ENCODE measurements at places on chromosomes 16 and 17.

- no peak for DNase-seq
These were observed 185.5 kb upstream of the SOX9 start for GRCh38 chr17:71935341-71935740.

- no peak for DNase-seq
These were observed 190.4 kb downstream of the WWOX start for GRCh38 chr16:78289844-78290277.

GRCh38 chr17:64534187-64534586, 27.4 kb downstream of the CEP95 start:
- no peak for DNase-seq

GRCh38 chr16:85204242-85205010, 92.2 kb upstream of the CIBAR2 start:
- DNase-seq = no peak

- no peak for DNase-seq
These were observed 178.6 kb upstream of the TNRC6C start for GRCh38 chr17:77779711-77780539.

GRCh38 chr17:19384723-19385391, 2.1 kb downstream of the MFAP4 start:
- no peak for DNase-seq

DNA sequence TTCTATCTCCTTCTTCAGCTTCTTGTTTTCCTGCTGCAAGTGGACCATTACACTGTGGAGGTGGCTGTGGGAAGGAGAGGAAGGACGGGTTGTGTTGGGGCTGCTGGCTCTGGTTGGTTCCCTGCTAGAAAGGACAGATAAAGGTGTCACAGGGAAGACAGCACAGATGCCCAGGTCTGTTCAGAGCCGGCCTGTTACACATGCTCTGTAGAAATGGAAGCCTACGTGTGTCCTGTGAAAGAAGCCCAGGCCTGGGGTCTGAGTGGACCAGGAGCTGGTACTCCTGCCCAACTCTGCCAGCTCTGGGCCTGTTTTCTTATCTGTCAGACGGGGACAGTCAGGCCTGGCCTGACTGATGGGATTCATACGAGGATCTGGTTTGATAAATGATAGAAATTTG, 26.4 kb downstream of the DHX38 start:
- no peak for DNase-seq

DNA sequence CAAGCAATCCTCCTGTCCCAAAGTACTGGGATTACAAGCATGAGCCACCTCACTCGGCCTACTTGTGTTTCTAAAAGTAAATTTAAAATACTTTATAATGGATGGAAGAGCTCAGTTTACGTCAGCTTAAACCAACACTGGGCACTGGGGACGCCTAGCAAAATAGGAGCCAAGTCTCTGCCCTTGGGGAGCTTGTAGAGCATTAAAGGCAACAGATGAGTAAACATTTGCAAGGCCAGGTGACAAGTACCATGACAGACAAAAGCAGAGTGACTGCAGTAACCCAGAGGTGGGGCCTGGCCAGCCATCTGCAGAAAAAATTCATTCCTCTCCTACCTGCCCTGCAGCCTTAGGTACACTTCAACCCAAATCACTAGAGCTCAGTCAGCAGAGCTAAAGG, 12.1 kb upstream of the NLK start:
- DNase-seq = no peak

- peak; percentile 15 for DNase-seq
These were observed 133.4 kb downstream of the OR1D5 start for GRCh38 chr17:2929881-2930533.

DNA sequence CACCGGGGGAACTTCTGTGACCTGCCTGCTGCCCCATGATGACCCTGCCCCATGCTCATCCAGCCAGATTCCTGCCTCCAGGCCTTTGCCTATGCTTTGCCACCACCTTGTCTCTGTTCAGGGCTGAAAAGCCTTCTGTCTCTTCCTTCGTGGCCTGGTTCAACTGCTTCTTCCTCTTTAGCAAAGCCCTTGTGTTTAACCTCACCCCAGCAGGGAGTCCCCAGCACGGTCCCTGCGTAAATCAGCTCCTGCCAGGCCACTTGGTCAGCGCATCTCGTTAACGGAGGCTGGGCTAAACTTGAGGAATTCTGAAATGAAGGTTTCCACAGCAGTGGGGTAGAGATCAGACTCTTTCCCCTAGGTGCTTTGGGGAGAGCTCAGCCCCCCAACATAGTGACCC, 16.1 kb upstream of the KCNJ12 start:
- no peak for DNase-seq

- no peak for DNase-seq
These were observed 53.0 kb downstream of the IKZF3 start for GRCh38 chr17:39810939-39811728.

GRCh38 chr17:60554377-60554788, 28.3 kb upstream of the APPBP2 start:
- DNase-seq = no peak

DNA sequence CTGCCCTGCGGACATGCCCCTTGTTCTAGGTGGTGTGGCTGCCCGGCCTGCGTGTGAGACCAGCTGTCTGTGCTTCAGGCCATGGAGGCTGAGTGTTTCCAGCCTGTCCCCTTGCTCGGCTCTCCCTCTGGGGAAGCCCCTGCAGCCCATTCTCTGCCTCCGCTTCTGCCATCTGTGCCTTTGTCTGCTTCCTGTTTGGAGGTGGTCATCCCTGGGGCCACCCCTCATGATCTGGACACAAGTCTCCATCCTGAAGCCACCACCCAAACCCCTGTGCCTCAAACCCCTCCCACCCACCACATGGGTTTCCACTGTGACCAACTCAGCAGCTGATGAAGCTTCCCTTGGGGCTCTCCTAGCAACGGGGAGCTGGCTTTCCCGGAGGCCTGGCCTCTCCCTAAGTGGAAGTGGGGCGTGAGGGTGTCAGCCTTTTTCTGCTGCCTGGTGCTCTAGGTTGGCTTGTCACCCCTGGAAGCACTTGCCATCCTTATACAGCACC, 184.9 kb downstream of the SEC14L1 start:
- DNase-seq = peak; percentile 84

DNA sequence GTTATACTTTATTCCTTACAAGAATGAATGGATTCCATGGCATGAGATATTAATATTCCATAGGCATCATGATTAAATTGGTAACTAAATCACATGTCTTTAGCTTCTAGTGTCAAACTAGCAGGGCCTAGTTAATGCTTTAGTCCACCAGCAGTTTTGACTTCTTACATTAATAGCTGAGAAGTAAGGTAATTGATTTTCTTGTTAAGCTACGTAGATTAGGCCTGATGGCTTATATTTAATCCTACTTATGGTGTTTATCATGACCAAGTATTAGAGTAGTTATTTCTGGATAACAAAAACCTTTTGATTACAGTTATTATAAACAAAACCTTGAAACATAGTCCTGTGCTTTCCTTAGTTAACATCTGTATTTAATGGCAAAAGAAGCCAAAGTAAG, 184.5 kb downstream of the TANC2 start:
- no peak for DNase-seq

DNA sequence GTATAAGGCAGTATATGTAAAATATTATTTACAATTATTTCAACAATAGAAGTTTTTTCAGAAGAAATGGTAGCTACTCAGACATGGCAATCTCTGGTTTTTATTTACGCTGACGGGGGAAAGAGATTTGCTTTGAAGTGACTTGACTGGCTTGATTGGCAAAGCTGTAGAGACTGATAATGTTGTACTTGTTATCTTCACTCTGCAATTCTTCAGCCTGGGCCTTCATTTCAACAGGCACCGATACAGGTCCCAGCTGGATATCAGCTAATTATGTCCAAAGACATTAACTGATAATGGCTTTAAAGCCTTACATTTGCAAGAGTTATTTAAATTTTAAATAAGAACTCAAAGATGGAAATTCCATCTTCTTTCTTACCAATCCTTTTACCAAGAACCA, 151.4 kb upstream of the HS3ST3A1 start:
- no peak for DNase-seq

- DNase-seq = no peak
These were observed 6.2 kb downstream of the KRTAP4-6 start for GRCh38 chr17:41133880-41134735.

- DNase-seq = peak; percentile 88
These were observed 507.0 kb downstream of the MAF start for GRCh38 chr16:79093554-79093967.

- DNase-seq = no peak
These were observed 68.8 kb upstream of the CREBBP start for GRCh38 chr16:3949287-3949686.

DNA sequence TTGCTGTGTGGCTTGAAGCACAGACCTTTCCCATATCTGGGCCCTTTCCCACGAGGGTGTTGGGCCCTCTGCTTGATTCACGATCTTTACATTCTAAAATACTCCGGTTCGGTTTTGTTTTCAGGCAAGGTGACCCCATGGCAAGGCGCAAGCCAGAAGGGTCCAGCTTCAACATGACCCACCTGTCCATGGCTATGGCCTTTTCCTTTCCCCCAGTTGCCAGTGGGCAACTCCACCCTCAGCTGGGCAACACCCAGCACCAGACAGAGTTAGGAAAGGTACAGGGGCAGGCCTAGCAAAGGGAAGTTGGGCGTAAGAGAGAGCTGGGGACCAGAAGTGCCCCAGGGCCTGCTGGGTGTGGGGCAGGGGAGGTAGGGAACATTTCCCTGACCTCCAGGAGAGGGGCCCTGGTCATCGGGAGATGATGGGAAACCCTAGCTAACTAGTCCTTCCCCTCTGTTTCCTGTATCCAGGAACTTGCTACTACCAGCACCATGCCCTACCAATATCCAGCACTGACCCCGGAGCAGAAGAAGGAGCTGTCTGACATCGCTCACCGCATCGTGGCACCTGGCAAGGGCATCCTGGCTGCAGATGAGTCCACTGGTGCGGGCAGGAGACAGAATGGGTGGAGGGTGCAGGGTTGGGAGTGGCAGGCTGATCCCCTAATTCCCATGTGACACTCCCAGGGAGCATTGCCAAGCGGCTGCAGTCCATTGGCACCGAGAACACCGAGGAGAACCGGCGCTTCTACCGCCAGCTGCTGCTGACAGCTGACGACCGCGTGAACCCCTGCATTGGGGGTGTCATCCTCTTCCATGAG, 1.4 kb downstream of the ALDOA start:
- peak; percentile 63 for DNase-seq

DNA sequence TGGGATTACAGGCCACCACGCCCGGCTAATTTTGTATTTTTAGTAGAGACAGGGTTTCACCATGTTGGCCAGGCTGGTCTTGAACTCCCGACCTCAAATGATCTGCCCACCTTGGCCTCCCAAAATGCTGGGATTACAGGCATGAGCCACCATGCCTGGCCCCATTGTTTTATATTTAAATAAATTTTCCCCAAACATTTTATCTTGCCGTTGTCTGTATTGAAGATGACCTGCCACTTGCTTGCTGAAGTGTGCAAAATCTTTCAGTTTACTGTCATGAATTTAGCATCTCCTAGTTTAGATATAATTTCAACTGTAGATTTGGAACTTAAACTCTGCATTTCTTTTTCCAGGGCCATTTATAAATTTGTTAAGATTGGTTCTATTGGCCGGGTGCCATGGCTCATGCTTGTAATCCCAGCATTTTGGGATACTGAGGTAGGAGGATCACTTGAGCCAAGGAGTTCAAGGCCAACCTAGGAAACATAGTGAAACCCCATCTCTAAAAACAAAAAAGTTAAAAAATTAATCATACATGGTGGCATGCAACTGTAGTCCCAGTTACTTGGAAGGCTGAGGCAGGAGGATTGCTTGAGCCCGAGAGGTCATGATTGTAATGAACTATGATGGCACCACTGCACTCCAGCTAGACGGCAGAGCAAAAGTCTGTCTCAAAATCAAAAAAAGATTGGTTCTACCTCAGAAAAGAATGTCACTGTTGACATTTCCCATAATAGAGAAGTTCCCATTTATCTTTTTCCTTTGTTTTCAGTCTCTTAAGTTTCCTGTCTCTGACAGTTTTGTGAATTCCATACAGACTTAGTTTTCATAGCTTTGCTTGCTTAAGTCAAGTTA, 84.4 kb downstream of the VMP1 start:
- DNase-seq = peak; percentile 44

DNA sequence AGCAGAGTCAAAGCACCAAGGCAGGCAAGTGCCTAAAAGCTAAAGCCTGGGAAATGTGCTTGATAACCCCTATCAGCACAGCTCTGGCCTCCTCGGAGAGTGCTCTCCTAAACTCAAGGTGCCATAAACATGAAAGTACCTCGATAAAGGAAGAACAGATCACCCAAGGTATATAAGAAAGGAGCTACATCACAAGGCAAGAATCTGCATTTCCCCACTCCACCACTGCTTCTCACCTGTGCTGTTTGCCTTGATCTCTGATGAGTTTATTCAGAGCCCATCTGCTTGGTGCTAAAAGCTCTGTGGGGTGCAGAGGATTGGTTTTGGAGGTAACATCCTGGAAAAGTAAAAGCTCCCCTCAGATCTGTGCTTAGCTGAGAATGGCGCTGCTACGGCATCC, 449.5 kb upstream of the CDH5 start:
- no peak for DNase-seq

- DNase-seq = no peak
These were observed 23.9 kb downstream of the GPR139 start for GRCh38 chr16:20049831-20050230.

- no peak for DNase-seq
These were observed 16.2 kb downstream of the LUC7L start for GRCh38 chr16:212999-213398.
